ENCODE measurements at places on chromosomes 16 and 17.

DNA sequence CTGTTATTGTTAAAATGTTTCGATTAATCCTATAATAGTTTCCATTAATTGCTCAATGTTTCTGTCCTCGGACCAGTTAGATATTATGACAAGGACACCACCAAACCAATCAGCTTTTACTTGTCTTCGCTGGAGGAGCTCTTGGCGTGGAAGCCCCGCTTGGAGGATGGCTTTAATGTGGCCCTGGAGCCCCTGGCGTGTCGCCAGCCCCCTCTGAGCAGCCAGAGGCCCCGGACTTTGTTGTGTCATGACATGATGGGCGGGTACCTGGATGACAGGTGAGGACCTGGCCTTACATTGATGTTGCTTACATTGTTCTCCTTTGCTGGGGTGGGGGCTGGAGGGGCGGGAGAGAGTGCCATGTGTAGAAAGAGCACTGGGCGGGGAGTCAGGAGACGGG, 3.0 kb downstream of the ENGASE start:
- no peak for DNase-seq

DNA sequence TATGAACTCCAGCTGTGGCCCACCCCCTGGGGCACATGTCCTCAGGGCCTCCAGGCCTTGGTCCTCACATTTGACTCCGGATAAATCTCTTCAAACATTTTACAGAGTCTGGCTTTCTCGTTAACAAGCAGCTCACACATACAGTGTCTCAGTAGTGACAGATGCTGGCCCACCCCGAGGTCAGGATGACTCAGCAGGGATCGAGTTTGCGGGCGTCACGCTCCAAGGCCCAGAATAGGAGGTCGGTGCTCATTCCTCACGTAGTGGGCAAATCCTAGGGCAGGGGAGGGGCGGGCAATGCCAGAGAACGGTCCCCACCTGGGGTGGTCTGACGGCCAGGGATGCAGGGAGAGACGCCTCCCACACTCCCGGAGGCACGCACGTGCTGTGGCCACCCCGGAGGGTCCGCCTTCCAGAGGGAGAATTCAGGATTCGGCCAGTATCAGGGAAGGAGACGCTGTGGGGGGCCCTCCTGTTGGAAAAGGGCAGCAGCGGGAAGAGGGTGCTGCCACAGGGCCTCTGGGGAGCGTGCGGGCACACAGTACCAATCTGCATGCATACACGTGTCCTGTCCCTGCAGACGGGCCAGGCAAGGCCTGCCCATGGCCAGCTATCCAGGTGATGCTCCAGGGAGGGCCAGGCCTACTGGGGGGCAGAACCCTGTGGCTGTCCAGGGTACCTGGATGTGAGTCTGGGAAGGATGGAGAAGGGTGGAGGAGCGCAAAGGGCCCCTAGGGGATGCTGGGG, 8.6 kb downstream of the SLC7A5 start:
- peak; percentile 58 for DNase-seq

DNA sequence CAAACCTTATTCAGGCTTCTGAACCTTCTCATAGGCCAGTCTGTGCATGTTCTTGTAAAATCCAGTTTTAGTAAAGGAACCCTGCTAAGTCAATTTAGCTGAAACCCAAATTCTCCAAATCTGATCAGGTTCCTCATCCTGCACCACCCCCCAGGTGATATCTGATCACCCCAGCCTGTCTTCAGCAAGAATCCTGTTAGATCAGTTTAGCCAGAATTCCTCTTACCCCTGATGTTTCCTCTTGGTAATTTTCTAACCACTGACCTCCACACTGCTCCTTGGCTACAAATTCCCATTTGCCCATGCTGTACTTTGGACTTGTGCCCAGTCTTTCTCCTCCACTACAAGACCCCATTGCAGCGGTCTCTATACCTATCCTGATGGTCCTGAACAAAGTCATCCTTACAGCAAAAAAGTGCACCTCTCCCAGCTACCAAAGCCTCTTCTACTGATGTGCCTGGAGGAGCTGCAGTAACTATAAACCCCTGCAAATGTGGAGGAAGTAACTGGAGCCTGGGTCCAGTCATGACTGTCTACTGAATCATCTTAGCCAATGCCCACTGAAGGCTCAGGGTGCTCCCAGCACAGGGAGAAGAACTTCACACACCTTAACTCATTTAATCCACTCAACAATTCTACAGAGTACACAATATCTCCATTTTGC, 23.8 kb downstream of the TEX14 start:
- peak; percentile 31 for DNase-seq

- DNase-seq: no peak
Observed at GRCh38 chr16:78878570-78878969, 722.0 kb downstream of the MAF start.

DNA sequence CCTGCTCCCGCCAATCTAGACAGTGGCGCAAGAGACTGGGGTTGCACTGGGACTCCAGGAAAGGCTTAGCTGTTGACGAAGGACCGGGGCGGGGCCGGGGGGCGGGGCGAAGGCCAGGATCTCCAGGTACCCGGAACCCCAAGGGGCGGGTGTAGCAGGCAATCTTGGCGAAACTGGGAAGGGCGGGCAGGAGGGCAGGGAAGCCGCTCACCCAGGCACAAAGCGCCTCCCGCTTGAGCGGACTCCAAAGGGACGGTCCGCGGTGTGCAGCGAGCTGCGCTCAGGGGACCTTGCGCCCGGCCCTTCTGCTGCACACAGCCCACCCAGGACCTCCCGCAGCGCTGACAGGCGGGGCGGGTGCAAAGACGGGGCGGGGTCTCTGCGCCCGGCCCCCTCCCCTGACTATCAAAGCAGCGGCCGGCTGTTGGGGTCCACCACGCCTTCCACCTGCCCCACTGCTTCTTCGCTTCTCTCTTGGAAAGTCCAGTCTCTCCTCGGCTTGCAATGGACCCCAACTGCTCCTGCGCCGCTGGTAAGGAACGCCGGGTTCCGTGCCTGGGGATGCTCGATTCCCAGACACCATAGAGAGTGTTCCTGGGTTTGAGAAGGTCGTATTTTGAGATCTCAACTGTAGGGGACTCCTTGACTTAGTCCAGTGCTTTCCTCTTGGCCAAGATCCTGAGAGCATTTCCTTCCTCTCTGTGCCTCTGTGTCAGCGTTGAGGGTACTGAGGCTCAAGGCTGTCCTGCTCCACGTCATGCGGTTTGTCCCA, at the start of gene MT1F:
Gene MT1F, plus strand, starts transcription at position 405 of the 772 bp plus-strand sequence. Its CDS starts 100 bp downstream, at position 505.
- peak; percentile 45 for DNase-seq

GRCh38 chr16:28145796-28146195, 66.0 kb downstream of the XPO6 start:
- no peak for DNase-seq

DNA sequence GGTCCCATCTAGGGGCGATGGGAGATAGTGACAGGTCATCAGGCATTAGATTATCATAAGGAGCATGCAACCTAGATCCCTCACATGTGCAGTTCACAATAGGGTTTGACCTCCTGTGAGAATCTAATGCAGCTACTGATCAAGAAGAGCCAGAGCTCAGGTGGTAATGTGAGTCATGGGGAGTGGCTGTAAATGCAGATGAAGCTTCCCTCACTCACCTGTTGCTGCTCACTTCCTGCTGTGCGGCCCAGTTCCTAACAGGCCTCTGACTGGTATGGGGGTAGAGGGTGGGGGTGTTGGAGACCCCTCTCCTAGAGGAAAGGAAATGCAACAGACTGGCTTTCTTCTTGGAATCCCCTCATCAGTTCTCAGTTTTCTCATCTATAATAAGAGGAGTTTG, 131.4 kb downstream of the CA10 start:
- no peak for DNase-seq
